ENCODE measurements at places on chromosomes 2 and 18.
A peak's percentile ranks its signal among the peaks of the same experiment; 100 is the strongest.

DNA sequence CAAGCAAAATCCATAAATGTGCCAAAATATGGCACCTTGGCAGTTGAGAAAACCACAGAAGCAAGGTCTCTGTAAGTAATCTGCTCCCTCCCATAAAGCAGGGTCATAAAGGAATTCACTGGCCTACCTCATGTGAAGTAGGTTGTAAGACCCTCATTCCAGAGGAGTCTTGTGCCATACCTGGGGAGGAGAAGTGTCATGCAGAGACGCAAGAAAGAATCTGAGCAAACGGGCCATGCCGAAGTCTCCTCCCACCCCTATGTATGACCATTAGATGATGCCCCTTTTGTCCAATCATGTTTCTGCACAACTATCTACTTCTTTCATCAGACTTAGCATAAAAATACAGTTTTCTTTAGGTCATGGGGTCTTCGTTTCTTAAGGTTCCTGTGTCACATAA is 14.6 kb downstream of the NMUR1 start:
- DNase-seq = no peak

- DNase-seq = peak; percentile 17
Measured at GRCh38 chr2:172307800-172308199, 119.6 kb upstream of the ITGA6 start.

DNA sequence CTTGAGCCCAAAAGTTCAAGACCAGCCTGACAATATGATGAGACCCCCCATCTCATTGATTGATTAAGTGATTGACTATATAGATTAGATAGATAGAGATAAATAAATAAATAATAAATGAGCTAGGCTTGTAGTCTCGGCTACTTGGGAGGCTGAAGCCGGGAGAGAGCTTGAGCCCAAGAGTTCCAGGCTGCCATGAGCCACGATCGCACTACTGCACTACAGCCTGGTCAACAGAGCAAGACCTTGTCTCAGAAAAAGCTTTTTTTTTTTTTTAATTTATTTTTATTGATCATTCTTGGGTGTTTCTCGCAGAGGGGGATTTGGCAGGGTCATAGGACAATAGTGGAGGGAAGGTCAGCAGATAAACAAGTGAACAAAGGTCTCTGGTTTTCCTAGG is 12.4 kb downstream of the EIPR1 start:
- no peak for DNase-seq

GRCh38 chr2:24919506-24920097 is 435 bp downstream of the ADCY3 start:
- peak; percentile 18 for DNase-seq

DNA sequence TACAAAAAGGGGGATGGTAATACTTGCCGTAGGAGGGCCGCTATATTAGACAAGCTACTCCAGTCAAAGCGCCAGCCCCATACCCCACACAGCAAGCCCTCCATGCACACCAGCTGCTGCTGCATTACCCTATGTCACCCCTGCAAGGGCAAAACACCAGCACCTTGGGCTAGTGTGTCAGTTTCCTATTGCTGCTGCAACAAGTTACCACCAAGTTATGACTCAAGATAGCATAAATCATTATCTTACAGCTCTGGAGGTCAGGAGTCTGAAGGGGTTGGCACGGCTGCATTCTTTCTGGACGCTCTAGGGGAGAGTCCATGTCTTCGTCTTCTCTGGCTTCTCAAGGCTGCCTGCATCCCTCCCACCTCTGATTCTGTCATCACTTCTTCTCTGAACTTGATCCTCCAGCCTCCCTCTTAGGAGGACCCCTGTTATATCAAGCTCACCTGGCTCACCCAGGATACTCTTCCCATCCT is 88.6 kb upstream of the ACAA2 start:
- DNase-seq = no peak

- DNase-seq = no peak
Measured at GRCh38 chr2:88697370-88698026, 6.0 kb downstream of the RPIA start.

DNA sequence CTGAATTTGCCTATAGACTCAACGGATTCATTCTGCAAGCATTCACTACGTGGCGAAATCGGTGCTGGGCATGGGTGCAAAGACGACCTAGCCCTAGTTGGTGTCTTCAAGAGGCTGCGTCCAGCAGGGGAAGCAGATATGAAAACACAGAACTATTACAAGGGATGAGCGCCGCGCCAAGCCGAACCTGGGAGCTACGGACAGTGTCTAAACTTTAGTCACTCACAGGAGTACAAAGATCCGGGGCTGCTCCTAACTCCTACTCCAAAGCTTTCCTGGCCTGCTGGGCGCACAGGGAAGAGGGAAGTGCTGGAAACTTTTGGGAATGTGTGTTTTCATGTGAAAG is 732 bp upstream of the ANXA4 start:
- peak; percentile 81 for DNase-seq

DNA sequence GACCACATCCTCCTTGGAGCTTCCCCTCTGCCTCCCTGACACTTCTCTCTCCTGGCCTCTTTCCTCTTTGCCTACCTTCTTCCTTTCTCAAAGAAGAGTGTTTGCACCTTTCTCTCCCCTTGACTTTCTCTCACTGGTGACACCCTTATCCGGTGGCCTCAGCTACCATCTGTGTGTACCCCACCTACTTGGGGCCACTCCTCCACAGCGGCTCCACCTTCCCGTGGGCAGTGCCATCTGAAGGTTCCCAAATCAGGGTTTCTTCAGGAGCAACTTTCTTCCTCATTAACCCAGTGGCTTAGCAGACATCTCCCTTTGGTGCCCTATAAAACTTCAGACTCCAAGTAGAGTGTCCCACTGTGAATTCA is 5.3 kb upstream of the NCL start:
- no peak for DNase-seq

DNA sequence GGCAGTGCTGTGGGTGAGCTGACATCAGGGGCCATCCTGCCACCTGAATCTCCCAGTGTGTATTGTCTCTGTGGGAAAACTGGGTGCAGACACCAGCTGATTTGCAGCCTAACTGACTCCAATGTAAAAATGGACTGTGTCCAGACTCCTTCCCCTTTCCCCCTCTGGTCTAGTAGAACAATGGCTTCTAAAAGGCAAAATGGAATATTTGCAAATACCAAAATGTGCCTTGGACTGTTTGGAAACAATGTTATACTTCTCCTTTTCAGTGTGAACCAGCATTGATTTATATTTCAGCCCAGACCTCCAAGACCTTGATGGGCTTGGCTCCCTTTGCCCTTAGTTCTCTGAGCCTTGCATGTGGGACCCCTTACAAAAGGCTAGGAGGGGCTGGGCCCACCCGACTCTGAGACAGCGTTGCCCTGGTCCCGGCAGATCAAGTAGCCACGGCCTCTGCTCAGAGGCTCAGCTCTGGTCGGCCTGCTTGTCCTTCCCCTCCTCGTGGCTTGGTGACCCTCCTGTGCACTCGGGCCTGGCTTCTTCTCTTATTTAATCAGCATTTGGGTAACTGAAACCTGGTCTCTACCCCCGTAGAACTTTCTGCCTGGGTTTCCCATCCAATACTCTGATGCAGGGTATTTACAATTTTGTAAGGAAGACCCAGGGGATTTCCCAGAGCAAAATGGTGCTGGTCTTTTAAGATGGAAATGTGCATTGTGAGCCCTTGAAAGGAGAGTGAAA is 18.0 kb upstream of the ACKR3 start:
- DNase-seq = no peak

DNA sequence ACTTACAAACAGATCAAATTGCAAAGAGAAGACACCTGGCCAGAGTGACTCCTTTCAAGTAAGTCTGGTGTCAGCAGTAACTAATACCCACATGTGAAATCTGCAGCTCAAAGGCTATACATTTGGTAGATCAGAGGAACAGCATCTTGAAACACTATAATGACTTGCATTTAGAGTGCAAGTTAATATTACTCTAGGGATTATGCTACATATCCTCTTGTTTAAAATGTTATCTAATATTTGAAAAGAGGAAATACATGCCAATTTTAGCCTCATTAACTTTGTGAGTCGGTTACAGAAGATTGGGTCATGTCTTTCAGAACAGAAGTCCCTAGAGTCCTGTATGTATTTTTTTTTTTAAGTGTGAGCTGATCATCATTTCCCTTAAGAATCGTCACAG is 15.2 kb downstream of the LANCL1 start:
- no peak for DNase-seq

- DNase-seq = no peak
Measured at GRCh38 chr2:72526623-72527022, 299.2 kb downstream of the EXOC6B start.

- DNase-seq = no peak
Measured at GRCh38 chr2:164655336-164655735, 34.1 kb upstream of the GRB14 start.

- no peak for DNase-seq
Measured at GRCh38 chr18:2557536-2557935, 13.8 kb downstream of the METTL4 start.

DNA sequence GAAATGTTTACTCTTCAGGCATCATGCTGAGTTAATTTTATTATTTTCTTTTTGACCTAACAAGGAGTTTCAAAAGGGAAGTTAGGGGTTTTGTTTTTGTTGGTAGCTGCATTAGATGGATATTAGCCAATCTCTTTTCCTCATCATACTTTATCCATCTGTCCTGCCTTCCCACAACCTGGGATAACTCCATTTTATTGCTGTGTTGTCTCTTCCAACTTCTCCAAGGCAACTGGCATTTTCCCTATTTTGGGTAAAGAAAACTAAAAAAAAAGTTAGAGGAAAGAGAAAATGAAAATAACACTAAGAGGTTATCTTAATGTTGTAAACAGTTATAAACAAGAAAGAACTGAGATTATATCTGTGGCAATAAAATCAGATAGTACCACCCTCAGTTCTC is 147.0 kb downstream of the PID1 start:
- no peak for DNase-seq

GRCh38 chr2:155830351-155830750 is 502.2 kb downstream of the NR4A2 start:
- no peak for DNase-seq

DNA sequence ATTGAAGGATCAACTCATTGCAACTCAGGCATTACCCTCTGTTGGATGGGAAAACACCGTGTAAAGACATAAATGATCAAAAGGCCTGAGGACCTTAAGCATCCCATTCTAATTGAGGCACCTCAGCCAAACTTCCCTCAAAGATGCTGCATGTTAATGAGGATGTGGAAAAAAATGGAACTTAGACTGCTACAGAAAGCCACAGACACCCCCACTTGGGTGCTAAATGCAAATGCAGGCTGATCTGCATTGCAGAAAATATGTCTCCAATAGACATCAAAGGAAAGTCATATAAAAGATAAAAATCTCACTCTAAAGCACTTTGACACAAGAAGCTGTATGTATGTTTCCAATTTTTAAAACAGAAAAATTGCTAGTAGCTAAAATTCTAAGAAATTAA is 504.7 kb downstream of the KCNJ3 start:
- no peak for DNase-seq

DNA sequence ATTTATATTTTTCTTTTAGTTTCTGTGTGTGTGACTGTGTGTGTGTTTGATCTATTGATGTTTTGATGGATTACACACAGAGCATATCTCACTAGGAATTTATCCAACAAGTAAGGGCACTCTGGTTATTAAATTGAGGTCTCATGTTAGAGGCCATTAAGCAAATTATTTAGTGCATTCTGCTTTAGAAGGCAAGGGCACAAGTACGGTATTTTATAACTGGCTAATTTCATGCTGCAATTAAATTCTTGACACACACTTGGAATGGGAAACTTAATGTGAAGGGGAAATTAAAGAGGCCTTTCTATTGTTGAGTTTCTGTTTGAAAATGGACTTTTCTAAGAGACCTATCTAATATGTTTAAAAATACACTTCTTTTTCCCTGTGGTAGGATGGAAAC is 25.8 kb downstream of the NYAP2 start:
- no peak for DNase-seq

DNA sequence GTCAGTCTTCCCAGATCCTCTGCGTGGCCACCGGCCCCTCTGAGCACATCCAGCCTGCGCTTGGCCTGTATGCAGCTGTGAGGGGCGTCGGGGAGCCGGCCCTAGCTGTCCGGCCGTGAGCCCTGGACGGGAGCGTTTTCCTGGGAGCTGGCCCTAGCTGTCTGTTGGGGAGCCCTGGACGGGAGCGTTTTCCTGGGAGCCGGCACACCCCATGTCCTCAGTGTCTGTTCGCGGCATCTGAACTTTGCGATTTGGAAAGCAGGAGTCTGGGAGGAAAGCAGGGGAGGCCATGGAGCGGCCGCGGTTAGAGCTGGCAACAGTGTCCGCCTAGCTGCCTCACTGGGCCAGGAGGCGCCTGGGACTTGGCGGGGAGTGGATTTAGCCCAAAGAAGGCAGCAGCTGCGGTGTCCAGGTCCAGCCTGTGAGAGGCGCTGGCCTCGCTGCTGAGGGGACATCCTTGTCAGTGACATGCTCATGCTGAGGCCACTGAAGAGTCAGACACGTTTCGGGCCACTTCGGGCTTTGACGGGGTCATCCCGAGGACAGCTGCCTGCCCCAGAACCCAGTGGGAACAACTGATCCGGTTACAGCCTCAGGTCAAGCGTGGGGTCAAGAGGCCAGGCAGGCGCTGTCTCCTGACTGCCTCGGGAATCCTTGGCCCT is 75.8 kb downstream of the KCNG2 start:
- no peak for DNase-seq

- DNase-seq = peak; percentile 80
Measured at GRCh38 chr2:102141970-102142828, at the start of gene IL1R1. Gene IL1R1 (plus strand): TSS chr2:102142746. CDS start chr2:102157725, 14,979 bp downstream.

GRCh38 chr18:65103864-65104263 is 646.9 kb upstream of the CDH7 start:
- DNase-seq = no peak

- peak; percentile 50 for DNase-seq
Measured at GRCh38 chr2:60581433-60582282, 28.2 kb upstream of the BCL11A start.

DNA sequence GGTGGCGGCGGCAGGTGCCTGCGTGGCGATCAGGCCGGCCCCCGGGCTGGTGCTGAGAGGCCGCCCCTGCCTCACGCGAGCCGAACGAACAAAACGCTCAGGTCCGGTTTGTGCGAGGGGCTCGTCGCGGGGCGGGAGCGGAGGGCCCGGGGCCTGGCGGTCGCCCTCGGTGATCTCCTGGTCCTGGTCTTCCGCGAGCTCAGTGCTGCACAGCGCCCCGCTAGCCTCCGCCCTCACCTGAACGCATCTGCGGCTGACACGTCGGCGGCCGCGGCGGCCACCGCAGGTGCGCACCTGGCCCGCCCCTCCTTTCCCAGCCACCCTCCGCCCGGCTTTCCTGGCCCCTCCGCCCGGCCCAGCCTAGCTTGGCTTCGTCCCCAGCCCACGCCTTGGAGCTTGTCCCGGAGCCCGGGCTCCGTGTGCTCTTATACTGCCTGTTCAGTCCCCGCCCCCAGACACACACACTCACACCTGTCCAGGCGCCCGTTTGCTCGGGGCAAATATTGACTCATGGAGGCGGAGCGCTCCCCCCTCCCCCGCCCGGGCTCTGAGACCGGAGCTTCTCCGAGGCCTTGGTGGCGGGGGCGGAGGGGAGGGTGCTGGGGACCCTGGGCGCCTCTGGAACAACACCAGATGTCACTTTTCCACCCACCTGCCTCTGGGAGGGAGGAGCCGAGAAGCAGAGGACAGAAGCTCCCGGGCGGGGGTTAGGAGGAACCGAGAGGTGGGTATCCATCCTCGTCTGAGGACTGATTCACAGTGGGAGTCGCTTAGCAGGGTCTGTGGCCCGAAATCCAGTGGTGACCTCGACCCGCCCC is 8.6 kb upstream of the CRYBA2 start:
- DNase-seq = no peak

GRCh38 chr2:224925810-224926100 is 116.5 kb downstream of the DOCK10 start:
- peak; percentile 17 for DNase-seq

- no peak for DNase-seq
Measured at GRCh38 chr2:194271293-194271961, 1385.6 kb upstream of the SLC39A10 start.

- no peak for DNase-seq
Measured at GRCh38 chr2:217067787-217068186, 207.9 kb upstream of the TNP1 start.

GRCh38 chr2:233857511-233858141 is 3.3 kb upstream of the HJURP start:
- DNase-seq = peak; percentile 30
